ENCODE measurements at places on chromosomes 6 and 20.

GRCh38 chr6:37850260-37850659, 30.7 kb downstream of the ZFAND3 start:
- DNase-seq: no peak

- no peak for DNase-seq
These were observed 253.6 kb upstream of the EXOC2 start for GRCh38 chr6:946546-946945.

- peak; percentile 47 for DNase-seq
These were observed 648.8 kb upstream of the AGPAT4 start for GRCh38 chr6:161922631-161923119.

DNA sequence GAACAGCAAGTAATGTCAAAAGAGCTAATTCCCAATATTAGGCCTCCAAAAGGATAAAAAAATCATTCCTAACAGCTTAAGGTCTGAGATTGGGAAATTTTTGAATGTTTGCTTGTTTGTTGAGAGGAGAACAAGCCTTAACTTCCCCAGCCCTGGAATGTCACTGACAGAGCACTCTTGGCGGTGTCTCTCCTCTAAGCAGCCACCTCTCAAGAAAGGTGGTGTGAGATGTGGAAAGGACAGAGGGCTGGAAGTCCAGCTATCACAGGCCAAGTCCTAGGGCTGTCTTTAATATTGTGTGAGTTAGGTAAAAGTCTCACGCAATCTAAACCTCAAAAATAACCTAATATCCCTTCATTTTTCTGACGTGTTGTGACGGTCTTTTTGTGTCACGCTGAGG, 101.6 kb downstream of the MTFR2 start:
- DNase-seq: no peak

GRCh38 chr6:76852776-76853175, 610.5 kb downstream of the HTR1B start:
- DNase-seq: no peak

All from left ventricle myocardium superior (tissue), 1 donor.